Activated naive CD4-positive, alpha-beta T cell treated with anti-CD3 and anti-CD28 coated beads for 36 hours (primary cell): ENCODE measurements at places on chromosomes 16 and 17. TPM values are rescaled to one million over a fixed set of nuclear protein-coding genes. Genes with fewer than 3 reads are reported as not detected.

Gene ADAM11
- total RNA-seq: 0.17 TPM

Gene CCL4
- total RNA-seq: 5.5 TPM

Gene CA7
- not detected for total RNA-seq

Gene CSH2
- total RNA-seq: not detected

Gene METTL22
- 43.2 TPM for total RNA-seq

Gene CLEC19A
- not detected for total RNA-seq

Gene TBX21
- 50.6 TPM for total RNA-seq

Gene GJD3
- total RNA-seq: not detected

Gene SLC6A2
- not detected for total RNA-seq

Gene ASPA
- not detected for total RNA-seq

Gene SEZ6L2
- total RNA-seq: 0.30 TPM

Gene CHST4
- not detected for total RNA-seq
